ENCODE measurements at places on chromosomes 12 and 14.

DNA sequence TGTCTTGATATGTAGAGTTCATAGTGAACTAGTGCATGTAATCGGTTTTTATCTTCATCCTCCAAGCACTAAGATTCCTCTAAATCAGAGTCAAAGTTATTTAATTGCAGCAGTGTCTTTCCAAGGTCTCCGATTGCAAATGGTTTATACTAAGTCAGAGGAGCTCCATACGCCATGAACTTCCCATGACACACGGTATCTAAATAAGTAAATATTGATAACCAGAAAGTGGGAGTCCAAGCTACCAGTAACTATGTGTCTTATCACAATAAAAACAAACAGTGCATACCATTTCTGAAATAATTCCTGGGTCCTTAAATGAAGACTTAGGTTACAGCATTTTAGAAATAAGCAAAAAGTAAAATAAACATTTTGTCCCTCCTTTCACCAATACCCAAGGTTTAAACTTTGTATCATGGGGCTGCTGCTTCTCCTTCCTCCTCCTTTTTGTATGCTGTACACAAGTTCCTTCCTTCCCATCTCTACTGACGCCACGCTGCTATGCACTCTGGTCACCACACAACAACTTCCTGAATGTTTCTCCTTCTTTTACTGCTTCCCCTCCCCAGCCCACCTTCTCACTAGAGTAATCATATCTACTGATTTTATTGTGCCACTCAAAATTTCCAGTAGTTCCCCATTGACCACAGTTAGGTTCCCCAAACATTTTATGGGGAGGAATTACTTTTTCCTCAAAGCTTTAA, 10.7 kb downstream of the NR1H4 start:
- DNase-seq: no peak

GRCh38 chr12:110966081-110966760, 45.8 kb upstream of the MYL2 start:
- no peak for DNase-seq

DNA sequence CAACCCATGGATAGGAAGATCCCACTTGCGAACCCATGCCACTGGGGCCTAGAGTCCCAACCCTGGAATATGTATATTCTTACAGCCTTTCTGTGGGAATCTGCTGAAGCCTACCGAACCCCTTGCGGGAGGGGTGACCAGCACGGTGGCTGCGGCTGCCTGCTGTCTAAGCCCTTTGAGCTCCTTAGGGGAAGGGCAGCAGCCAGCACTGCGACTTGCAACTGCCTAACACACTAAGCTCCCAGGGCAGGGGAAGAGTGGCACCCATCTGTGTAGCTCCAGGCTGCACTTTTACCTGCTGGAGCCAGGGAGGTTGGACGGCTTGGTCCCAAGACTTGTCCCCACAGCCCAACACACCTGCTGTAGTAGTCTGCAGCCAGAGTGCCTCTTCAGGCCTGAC, 1968.7 kb upstream of the FLRT2 start:
- no peak for DNase-seq

- DNase-seq: no peak
Observed at GRCh38 chr14:60221457-60221856, 27.6 kb upstream of the PPM1A start.

DNA sequence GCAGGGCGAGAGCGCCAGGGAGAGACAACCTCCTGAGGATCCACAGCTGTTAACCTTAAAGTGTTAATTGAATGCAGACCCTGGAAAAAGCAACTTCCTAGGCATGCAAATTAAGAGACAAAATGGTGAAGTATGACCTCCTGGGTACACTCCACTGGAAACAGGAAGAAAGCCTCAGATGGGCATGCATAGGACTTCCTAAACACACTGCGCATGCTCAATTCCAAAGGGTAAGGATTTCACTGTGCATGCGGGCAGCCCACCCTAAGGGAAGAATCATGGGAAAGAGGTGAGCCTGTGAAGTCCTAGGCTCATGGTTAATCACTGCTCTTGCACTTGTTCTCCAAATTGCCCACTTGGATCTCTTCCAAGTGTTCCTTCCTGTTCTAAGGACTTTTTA, 80.5 kb upstream of the CAPRIN2 start:
- DNase-seq: no peak

- DNase-seq: no peak
Observed at GRCh38 chr14:24277606-24278321, 6.4 kb upstream of the RABGGTA start.

DNA sequence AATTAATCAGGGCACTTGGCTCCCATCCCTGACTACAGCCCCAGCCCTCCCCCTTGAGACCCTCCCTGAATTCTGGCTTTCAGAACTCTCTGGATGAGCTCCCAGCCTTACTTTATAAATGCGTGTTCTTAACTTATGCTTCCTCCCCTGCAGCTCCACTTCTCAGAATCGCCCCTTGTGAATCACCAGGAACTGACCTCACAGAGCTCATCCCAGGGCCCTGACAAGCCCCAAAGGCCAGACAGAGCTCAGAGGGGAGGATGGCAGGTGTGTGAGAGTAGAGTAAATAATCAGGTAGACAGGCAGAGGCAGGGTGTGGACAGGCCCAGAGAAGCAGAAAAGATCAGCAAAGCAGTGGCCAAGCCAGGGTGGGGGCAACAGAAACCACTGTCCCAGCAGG, 68.2 kb upstream of the FOXN3 start:
- no peak for DNase-seq

DNA sequence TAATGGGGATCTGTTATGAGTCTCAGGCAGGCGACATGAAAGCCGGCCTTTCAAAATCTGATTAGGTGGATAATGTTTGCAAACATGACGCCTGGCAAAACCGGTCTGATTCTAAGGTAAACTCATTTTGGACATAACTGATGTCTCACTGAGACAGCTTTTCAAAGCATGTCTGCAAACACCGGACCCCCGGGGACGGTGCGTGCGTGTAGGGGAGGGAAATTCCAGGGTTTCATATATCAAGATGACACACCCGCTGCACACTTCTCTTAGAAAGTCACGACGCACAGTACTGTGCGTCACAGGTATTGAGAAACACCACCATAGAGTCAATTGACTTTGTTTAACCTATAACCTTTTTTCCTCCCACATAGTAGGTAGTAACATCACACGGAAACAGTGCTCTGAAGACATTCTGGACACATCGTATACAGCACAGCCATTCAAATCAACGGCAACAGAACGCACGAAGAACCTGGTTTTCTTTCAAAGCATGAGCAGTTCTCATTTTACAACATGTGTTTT, 43.9 kb upstream of the TESC start:
- no peak for DNase-seq

GRCh38 chr12:11780521-11781101, 131.1 kb downstream of the ETV6 start:
- no peak for DNase-seq

GRCh38 chr14:22886500-22887259, 3.7 kb downstream of the REM2 start:
- peak; percentile 69 for DNase-seq

- no peak for DNase-seq
Observed at GRCh38 chr12:51626115-51626514, 35.1 kb downstream of the SCN8A start.

DNA sequence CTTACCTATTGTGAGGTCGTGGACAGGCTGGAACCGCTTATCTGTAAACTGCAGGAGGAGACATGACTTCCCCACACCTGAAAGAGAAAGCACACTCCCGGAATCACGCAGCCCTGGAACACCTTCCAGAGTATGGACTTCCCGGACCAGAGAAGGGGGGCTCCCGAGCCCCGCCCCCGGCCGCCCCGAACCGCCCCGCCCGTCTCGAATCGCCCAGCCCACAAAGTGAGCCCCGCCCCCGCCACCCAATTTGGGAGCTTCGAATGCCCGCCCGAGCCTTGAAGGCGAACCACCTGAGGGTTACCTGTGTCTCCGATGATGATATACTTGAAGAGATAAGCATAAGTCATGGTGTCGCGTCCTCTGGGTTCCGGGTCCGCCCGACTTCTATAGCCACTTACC, 235 bp downstream of the RAB2B start:
- peak; percentile 80 for DNase-seq

DNA sequence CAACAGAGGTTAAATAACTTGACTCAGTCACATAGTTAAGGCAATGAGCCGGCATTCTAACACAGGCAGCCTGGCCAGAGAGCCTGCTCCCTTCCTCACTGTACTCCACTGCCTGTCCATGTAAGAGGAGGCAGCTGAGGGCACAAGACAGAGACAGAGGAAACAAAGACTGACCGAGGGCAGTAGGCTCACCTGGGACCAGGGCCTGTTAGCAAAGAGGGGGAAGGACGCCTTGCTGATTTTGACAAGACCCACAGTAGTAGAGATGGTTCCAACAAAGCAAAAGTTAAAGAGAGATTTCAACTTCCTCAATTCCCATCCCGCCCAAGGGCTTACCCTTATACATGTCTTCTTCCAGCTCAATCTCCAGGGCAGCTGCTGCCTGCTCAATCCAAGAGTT, 26.5 kb downstream of the OTUB2 start:
- no peak for DNase-seq

GRCh38 chr12:131856366-131857097, 28.3 kb downstream of the MMP17 start:
- no peak for DNase-seq

GRCh38 chr14:50106178-50106577, 10.2 kb downstream of the VCPKMT start:
- DNase-seq: no peak

DNA sequence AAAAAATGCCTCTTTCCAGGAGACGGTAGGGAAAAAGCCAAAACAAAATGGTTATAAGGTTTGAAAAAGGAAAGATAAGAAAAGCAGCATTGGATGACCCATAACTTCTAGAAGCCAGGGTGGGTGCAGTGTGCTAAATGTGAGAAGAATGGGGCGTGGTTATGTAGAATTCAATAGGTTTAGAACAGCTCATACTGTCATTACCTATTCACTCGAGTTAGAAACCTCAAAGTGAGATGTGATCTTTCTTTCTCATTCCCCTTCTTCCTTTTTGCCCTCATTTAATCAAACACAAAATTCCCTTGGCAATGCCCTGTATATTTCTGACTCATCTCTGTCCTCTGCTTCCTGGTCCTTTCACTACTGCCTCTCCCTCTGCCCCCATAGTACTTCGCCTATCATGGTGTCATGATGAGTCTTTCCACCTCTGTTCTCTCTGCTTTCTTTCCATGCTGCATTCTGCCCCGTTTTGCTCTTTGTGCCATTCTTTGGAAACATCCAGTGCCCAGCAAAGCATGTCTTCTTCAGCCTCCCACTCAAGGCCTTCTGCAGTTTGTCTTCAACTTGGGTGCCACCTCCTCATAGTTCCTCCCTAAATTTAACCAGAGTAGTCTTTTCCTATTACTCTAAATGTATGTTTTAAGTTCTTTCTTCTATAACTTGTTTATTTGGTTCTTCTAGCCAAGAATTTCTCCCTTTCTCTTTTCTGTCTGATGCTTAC, 496.3 kb downstream of the NRXN3 start:
- no peak for DNase-seq

DNA sequence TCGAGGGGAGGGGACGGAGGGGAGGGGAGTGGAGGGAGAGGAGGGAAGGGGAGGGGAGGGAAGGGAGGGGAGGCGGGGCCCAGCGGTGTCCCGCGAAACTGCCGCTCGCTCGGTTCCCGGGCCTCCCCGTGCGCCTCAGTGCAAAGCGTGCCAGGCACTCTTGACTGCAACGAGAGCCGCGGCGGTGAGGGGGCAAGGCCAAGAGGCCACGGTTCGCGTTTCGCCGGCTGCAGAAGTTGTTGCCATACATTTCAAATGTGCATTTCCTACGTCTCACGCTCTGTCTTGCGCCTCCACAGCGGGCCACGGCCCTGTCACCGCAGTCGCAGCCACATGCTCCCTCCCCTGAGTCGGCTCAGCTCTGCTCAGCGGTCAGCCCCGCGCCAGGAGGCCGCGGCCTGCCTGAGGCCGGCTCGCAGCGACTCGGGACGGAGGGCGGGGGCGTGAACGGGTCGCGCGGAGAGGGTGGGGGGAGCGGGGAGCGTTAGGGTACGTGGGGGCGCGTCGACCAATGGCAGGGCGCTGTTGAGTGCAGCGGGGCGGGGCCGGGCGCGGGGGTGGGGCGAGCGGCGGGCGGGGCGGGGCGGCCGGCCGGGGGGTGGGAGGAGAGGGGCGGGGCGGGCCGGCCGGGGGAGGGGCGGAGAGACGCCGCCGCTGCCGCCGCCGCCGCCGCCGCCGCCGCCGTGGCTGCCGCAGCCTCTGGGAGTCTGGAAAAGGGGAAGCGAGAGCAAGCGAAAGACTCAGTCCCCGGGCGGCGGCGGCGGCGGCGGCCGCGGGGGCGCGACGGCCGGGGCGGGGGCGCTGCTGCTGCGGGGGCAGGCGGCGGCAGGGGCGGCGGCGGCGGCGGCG, at the start of gene PPP2R5C:
PPP2R5C (plus strand) TSS at position 678 of the 849 bp plus-strand sequence. CDS start 185 bp downstream, outside the sequence.
- peak; percentile 80 for DNase-seq

DNA sequence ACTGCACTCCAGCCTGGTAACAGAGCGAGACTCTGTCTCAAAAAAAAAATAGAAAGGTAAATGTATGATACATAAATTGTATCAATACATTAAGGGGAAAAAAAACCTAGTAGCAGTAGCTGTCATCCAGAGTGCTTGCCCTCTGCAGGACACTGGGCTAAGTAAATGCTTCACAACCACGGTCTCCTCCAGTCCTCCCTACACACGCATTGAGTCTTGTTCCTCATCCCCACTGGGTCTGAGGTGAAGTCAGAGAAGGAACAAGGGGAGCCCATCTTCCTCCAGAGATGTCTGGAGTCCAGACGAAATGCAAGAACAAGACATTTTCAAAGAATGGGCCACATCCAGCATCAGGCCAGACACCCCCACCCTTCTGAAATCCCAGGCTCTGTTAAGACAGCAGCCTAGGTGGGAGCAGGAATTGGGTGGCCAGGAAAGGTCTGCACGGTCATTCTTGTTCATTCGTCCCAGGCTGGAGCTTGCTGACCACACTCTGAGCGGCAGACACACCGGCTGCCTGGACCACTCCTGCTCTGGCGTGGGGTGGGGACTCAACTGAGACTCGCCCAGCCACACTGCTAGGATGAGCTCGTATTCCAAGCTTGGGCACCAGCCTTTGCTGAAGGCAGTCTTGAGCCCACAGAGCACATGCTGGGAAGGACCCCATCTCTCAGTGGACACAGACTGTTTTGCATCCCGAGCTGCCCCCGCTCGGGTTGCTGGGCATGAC, 45.5 kb downstream of the CHGA start:
- no peak for DNase-seq

- peak; percentile 86 for DNase-seq
Observed at GRCh38 chr14:105480807-105481801, 5.6 kb upstream of the CRIP1 start.

DNA sequence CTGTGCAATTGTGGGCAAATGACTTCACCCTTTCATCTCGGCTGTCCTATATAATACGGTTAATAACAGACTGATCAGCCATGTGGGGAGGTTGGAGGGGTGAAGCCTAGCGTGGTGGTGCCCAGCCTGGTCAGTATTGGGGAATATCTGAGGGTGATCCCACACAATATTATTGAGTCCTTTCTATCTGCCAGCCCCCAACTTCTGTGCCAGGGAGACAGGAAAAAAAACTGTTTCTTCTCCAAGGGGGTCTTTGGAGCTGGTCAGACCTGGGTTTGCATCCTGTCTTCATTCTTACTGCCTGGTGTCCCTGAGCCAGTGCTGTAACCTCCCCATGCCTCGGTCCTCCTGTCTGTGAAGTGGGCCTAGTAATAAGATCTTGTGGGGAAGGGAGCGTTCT, 6.5 kb downstream of the CYP46A1 start:
- DNase-seq: no peak
